ENCODE measurements at places on chromosomes 2 and 18.

DNA sequence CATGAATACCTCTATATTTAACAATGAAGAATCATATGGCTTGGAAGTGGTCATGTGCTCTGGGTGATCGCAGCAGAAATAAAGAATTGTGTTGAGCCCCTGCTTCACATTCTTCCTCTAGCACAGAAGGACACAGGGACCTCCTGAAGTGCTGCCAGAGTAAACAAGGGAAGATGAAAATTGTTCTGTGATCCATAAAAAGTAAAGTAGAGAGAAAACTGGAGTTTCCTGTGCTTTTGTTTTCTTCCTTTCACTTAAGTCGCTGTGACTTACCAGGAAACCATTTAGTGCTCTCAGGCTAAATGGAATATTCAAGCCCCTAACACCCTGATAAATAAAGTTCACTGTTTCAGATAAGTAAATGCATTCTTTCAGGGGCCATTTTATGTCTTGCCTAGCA lies 1173.6 kb upstream of the CHAC2 start:
- no peak for DNase-seq

- no peak for DNase-seq
These were observed 118.7 kb upstream of the CNTNAP5 start for GRCh38 chr2:123906361-123906760.

GRCh38 chr2:240933048-240933965 lies 27.2 kb downstream of the CROCC2 start:
- no peak for DNase-seq

DNA sequence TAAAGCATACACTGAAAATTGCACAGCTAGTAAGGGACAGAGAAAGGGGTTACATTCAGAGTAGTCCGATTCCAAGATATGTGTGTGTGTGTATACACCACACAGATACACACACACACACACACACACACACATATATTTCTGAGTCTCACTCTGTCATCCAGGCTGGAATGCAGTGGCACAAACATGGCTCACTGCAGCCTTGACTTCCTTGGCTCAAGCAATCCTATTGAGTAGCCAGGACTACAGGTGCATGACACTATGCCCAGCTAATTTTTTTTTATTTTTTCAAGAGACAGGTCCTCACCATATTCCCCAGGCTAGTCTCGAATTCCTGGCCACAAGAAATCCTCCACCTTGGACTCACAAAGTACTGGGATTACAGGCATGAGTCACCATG lies 68.1 kb upstream of the ITPRID2 start:
- no peak for DNase-seq

DNA sequence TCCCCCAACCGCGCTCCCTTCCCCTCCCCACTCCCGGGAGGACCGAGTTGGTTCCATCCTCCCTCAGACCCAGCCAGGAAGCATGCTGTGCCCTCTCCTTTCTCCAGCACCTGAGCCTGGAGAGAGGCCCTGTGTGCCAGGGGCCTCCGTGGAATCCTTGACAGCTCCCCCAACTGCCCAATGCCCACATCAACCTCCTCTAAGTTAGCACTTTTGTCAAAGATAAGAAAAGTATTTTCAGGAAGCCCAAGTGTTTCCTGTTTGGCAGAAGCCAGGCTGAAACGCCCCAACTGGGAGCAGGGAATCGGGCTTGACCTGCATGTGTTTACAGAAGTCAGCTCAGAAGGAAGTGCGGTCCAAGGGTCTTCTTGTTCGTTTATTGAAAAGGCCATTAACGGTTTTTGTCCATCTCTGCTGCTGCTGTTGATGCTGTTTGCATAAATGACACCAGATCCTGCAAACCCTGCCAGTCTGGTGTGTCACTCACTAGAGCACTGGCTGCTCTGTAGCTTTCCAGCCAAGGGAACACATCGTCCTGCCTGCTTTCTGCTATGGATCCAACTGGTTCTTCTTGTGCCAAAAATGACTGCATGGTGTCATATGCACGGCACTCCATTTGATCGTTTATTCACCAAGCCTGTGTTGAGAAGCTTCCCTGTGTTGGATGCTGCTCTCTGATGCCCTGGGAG lies 35.4 kb upstream of the COL6A3 start:
- DNase-seq: no peak

DNA sequence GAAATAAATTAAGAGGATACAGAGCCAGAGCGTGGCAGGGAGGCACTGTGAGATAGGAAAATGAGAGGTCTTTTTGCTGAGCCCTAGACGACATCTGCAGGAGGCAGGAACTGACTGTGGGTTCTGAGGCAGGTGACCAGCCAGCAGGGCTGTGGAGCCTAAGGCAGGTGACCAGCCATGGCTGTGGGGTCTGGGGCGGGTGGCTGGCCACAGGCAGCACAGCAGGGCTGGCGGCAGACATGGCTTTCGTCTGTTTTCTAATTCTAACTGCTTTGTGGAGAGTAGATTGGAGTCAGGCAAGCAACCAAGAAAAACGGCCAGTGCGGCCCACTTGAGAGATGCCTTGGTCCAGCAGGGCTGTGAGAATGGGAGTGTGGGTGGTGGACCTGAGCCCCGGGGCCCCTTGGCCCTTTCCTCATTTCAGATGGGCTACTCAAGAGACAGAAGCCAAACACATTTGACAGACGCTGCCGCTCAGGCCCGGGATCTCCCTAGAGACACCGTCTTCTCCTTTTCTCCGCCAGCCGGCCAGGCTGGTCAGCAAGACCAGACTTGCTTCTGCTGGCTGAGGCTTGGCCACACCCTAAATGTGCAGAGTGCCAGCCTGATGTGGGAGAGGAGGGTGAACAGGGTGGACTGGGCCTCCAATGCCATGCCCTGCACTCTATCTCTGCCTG lies 19.7 kb upstream of the GNAL start:
- DNase-seq: no peak

GRCh38 chr2:47964277-47964676 lies 58.0 kb upstream of the FBXO11 start:
- DNase-seq: no peak

GRCh38 chr18:67359873-67360838 lies 156.4 kb downstream of the DSEL start:
- no peak for DNase-seq

GRCh38 chr2:212154477-212154878 lies 384.1 kb downstream of the ERBB4 start:
- no peak for DNase-seq

DNA sequence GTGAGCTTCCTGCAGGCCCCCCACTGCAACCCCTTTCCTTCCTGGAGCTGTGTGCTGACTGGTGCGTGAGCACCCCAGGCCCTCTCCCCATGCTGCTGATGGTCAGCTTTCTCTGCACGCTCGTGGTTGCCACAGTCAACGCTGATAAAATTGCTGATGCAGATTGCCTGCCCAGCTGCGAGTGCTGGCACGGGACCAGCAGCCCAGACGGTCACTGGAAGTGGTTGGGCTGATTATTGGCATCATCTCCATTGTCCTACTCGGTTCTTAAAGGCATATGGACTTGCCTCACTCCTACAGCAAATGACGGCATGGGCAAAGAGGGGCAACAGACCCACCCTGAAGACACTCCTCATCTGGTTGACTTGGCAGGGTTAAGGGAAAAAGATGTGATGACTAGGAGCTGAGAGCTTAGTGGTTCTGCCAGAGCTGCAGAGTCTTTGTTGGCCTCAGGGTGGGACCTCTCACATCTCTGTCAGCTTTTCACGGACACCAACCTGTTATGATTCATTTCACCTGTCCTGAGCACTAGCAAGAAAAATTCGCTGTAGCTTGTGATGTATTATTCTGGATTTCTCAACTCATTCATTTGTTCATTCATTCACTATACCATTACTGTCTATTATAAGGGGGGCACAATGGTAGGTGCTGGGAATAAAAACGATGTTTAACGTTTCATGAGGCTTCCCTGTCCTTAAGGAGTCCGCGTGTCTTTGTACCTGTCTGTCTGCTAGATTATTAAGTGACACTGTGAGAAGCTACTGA lies 38.4 kb downstream of the PAX8 start:
- peak; percentile 30 for DNase-seq

GRCh38 chr2:166411473-166412230 lies 35.9 kb upstream of the SCN9A start:
- no peak for DNase-seq

DNA sequence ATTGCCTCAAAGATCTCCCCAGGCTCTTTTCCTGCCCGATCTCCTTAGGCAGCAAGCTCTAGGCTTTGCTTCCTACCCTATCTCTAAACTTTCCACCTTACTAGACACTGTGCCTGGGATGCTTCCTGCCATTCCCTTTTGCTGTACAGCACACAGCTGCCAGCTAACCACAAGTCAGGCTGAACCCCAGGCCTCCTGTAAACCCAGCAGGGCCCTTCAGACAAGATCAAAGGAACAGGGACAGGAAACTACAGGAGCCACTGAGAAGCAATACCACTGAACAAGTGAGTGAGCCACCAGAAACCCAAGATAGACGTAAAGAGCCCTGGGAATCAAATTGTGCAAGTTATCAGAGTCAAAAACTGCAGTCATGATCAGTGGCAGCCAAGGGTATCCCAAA lies 180.7 kb downstream of the SUCLG1 start:
- no peak for DNase-seq

GRCh38 chr18:72555968-72556367 lies 11.8 kb upstream of the CBLN2 start:
- DNase-seq: no peak

DNA sequence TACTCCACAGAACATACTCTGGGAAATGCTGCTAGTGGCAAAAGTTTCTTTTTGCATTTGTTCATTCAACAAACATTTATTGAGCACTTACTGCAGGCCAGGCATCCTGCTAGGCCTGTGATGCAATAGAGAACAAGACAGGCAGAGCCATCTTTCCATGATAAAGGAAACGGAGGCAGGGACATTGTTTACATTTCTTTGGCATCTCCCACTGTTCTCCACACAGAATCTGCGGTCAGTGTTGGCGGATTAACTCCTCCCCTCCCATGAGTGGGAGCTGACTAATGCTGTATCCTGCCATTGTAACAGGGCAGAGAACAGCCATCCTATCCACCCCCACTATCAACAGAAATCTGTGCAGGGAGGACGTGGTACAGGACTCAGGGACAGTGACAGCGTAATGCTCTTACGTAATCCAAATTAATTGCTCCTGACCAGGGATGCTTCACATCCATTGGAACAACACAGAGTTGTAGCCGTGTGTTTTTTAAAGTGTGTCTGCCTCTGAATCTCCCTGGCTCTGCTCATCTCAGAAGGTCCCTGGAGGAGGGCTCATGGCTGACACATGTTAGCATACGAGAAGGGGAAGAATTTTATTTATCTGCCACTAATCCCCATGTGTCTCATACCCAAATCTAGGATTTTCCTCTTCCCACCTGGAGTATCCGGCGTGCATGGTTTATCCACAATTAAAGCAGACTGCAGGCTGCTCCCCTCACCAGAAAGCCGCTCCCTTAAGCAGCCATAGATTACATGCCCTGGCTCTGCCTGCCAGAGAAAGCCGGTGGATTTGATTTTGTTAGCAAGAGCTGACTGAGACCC lies 32.3 kb downstream of the STEAP3 start:
- no peak for DNase-seq

DNA sequence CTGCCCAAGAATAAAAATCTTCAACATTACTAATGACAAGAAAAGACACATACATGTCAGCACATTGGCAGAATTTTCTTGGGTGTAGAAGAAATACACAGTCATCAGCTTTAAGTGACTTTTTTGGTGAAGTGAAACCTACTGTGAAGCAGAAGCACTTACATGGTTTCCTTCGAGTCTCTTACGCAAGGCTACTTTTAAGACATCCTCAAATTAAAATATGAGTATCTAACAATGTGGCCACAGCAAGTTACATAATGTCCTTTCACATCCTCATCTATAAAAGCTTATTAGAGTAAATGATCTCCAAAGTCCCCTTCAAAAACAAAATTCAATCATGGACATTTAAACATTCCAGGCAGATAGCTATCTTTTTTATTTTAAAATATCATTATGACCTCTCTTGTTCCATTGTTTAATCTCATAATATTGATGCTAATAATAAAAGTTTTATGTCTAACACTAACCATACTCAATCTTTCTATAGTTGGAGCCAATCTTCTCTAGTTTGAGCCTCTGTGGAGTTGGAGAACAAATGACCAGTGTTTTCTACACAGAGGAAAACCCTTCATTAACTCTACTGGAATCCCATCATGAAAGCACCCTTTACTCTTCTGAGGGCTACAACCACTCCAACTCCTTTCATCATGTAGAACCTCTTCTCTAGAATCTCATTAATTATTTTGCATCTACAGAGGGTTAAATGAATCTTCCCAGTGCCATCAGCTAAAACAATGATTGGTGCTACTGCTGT lies 182.2 kb upstream of the ZFP36L2 start:
- DNase-seq: no peak

DNA sequence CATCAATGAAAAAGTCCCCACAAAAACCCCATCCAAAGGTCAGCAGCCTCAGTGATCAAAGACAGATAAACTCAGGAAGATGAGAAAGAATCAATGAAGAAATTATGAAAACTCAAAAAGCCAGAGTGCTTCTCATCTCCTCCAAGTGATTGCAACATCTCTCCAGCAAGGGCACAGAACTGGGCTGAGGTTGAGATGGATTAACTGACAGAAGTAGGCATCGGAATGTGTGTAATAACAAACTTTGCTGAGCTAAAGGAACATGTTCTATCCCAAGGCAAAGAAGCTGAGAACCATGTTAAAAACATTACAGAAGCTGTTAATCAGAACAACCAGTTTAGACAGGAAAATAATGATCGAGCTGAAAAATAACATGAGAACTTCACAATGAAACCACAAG lies 442.8 kb upstream of the SYT4 start:
- DNase-seq: no peak

- no peak for DNase-seq
These were observed 305.7 kb downstream of the AGPS start for GRCh38 chr2:177698281-177698680.

- DNase-seq: no peak
These were observed 79.9 kb downstream of the PARD3B start for GRCh38 chr2:204625135-204625534.

DNA sequence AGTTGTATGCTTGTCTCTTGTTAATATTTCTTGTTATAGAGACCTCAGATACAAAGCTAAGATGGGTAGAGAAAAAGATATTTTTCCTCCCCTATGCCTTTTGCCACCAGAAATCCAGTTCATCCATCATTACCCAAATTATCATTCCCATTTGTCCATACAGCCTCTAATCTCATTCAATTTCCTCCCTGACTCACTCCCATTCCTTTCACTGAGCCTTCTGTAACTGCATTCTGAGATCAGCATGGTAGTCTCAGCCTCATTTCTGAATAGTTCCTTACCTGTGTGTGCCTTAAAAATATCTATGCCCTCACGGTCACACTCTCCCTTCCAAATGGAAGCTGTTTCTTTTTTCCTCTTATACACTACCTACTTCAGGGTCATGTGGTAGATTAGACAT lies 15.7 kb upstream of the PIK3C3 start:
- DNase-seq: no peak

GRCh38 chr2:70381821-70382220 lies 80.0 kb upstream of the FAM136A start:
- no peak for DNase-seq
